Smooth muscle cell of trachea (primary cell): ENCODE measurements at places on chromosomes 2 and 18. TPM values are rescaled to one million over a fixed set of nuclear protein-coding genes. Genes with fewer than 3 reads are reported as not detected.

The MC5R gene
- total RNA-seq, result not detected in 2 replicates

The MBD2 gene
- total RNA-seq, result 19.7 and 29.1 TPM in 2 replicates

The HOXD3 gene
- 0.29 TPM in 1 of 2 replicates, not detected in the other for total RNA-seq

The SNRNP27 gene
- 35.1 and 60.9 TPM in 2 replicates for total RNA-seq

The DYSF gene
- total RNA-seq, result 0.15 and 0.17 TPM in 2 replicates

The CCDC68 gene
- total RNA-seq, result 2.6 and 4.6 TPM in 2 replicates

The DTYMK gene
- total RNA-seq, result 22.0 and 70.8 TPM in 2 replicates

The SLC5A7 gene
- total RNA-seq, result not detected in 2 replicates

The MYOM1 gene
- 0.15 and 0.99 TPM in 2 replicates for total RNA-seq

The COL4A4 gene
- 0.50 and 0.87 TPM in 2 replicates for total RNA-seq

The C18orf54 gene
- total RNA-seq, result 1.7 and 6.8 TPM in 2 replicates

The GREB1 gene
- total RNA-seq, result 0.44 and 2.2 TPM in 2 replicates

The SGPP2 gene
- not detected in 2 replicates for total RNA-seq

The CYBRD1 gene
- 234 and 497 TPM in 2 replicates for total RNA-seq

The C2orf69 gene
- total RNA-seq, result 15.9 and 16.4 TPM in 2 replicates

The FOSL2 gene
- total RNA-seq, result 45.2 and 96.1 TPM in 2 replicates

The SRD5A2 gene
- not detected in 2 replicates for total RNA-seq

The RPRM gene
- 0.15 TPM in 1 of 2 replicates, not detected in the other for total RNA-seq

The RAB6C gene
- total RNA-seq, result not detected in 2 replicates

The SERPINB10 gene
- not detected in 2 replicates for total RNA-seq

The DYNC1I2 gene
- 102 and 173 TPM in 2 replicates for total RNA-seq
